ENCODE measurements at places on chromosomes 4 and X.

DNA sequence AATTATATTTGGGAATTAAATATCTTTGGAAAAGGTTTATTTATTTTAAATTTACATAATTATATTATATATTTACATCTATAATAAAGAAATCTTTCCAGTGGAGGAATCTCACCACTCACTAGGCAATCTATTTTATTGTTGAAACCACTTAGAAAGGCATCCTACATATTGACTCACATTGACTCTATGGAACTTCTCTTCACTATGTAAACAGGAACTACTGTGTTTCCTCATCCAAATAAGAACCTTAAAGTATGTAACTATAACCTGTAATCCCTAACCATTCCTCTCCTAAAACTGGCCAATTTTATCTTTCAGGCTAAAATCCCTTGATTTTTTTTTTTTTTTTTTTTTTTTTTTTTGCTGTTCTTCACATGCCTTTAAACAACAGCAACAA, 268.7 kb downstream of the MAPK10 start:
- DNase-seq = no peak

GRCh38 chr4:150342945-150343344, 239.0 kb upstream of the MAB21L2 start:
- DNase-seq = no peak

GRCh38 chrX:39563178-39563577, 534.6 kb downstream of the BCOR start:
- no peak for DNase-seq

DNA sequence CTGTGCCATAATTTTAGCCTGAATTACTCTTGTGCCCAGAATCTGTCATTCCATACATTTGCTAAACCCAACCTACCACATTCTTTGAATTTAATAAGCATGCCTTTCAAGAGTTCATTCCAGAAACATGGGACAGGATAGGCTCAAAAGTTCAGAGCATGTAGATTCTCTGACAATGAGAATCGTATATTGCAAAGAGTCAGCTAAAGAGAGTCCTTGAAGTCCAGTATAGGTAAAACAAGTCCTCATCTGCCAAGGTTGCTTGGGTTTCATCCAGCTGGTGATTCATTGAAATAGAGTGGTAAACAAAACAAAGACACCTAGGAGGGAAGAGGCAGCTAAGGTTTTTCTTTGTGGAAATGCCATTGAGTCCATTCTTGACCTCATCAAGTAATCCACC, 249.3 kb upstream of the DIPK2B start:
- no peak for DNase-seq

Data from bone marrow (tissue), 2 donors.